ENCODE measurements at places on chromosomes 4 and X.

- no peak for DNase-seq
Measured at GRCh38 chr4:185317880-185318279, 77.8 kb downstream of the LRP2BP start.

- no peak for DNase-seq
Measured at GRCh38 chr4:74315376-74315775, 7.1 kb downstream of the EPGN start.

GRCh38 chr4:120399826-120400225 is 333.2 kb upstream of the MAD2L1 start:
- DNase-seq: peak; percentile 7

GRCh38 chrX:18855919-18856644 is 127.8 kb downstream of the PHKA2 start:
- DNase-seq: peak; percentile 40

GRCh38 chr4:6746721-6747293 is 30.8 kb downstream of the BLOC1S4 start:
- no peak for DNase-seq

- DNase-seq: peak; percentile 10
Measured at GRCh38 chrX:155899366-155899765, 18.2 kb downstream of the VAMP7 start.

DNA sequence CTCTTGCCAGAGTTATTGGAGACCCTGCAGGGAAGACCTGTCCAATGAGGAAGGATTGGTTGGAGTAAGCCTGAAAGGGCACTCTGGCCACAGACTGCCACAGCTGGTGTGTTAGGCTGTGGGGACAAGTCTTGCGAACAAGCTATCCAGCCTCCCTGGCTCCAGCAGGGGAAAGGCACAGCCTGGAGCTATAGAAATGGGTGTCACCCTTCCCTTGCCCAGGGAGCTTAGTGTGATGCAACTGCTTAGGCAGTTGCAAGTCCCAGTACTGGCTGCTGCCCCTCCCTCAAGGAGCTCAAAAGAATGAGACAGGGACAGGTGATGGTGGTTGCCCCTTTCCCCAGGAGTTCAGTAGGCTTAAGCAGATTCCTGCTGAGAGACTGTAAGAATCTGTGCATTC is 165.7 kb upstream of the CT83 start:
- no peak for DNase-seq

- DNase-seq: no peak
Measured at GRCh38 chr4:78566834-78567499, 15.4 kb downstream of the ANXA3 start.

GRCh38 chrX:40933706-40934425 is 151.4 kb upstream of the USP9X start:
- DNase-seq: peak; percentile 67

- no peak for DNase-seq
Measured at GRCh38 chrX:70029863-70030262, 19.9 kb downstream of the AWAT2 start.

GRCh38 chr4:99857307-99857706 is 36.9 kb downstream of the LAMTOR3 start:
- DNase-seq: no peak

- DNase-seq: peak; percentile 83
Measured at GRCh38 chrX:44071847-44072551, 98.8 kb upstream of the NDP start.

DNA sequence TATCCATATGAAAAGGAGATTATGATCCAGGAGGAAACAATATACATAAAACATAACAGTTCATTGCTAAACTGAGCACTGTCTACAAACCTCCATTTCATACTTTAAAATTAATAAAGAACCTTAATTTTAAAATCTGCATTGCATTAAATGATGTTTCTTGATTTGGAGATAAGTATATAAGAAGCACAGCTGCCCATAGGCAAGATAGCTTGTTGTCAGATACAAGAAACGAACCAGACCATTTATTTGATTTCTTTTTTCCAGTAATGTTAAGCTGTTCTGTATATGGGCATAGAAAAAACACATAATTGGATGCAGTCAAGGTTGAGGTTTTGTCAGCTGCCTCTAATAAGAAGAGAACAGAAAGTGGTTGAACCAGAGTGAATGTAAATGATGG is 6.4 kb downstream of the GUF1 start:
- DNase-seq: no peak

GRCh38 chrX:56987741-56988140 is 7.6 kb downstream of the SPIN3 start:
- DNase-seq: no peak

DNA sequence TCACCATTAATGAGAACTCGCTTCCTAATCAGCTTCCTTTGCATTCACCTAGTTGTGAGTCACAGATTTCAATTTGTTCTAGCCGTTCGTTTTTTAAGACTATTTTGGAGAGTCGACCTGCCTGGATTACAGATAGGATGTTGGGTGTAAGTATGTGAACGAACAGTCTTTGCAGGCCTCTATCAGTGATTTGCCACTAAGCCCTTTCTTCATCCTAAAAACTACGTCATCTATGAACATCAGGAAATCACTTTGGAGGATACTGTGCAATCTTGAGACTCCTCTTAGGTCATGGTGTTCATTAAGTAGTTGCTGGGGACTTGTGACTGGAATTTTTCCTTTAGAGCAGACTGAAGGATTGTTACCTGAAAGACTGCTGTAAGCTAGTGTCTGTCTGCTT is 1.1 kb downstream of the POLA1 start:
- DNase-seq: peak; percentile 2

GRCh38 chrX:137118536-137118935 is 84.7 kb upstream of the GPR101 start:
- DNase-seq: no peak

DNA sequence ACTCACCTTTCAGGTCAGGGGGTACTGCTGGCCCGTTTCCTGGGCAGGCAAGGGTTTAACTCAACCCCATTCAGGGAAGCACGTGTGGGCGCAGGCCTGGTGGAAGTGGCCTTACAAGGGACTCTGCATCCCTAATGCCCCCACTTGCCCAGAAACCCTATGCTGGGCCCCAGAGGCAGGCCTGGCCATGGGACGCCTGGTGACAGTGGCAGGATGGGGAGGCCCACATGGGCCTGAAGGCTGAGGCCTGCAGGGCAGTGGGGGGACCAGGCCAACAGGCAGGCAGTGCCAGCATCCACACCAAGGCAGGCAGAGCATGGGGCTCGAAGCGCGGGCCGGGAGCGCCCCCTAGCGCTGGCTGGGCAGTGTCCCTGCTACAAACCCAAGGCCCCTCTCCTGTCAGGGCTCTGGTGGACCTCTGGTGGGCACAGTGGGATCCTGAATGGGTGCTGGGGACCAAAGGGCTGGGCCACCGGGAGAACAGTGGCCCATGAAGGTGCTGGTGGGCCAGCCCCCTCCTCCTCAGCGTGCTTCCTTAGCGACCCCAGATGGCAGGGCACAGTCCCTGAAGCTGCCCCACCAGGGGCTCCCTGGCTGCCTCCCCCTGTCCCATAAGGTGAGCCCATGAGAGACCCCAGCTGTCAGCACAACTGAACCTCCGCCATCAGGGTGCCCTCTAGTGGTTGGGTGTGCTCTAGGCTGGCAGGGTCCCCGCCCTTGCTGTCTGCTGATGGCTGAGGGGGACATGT is 16.8 kb downstream of the FGFR3 start:
- peak; percentile 35 for DNase-seq

DNA sequence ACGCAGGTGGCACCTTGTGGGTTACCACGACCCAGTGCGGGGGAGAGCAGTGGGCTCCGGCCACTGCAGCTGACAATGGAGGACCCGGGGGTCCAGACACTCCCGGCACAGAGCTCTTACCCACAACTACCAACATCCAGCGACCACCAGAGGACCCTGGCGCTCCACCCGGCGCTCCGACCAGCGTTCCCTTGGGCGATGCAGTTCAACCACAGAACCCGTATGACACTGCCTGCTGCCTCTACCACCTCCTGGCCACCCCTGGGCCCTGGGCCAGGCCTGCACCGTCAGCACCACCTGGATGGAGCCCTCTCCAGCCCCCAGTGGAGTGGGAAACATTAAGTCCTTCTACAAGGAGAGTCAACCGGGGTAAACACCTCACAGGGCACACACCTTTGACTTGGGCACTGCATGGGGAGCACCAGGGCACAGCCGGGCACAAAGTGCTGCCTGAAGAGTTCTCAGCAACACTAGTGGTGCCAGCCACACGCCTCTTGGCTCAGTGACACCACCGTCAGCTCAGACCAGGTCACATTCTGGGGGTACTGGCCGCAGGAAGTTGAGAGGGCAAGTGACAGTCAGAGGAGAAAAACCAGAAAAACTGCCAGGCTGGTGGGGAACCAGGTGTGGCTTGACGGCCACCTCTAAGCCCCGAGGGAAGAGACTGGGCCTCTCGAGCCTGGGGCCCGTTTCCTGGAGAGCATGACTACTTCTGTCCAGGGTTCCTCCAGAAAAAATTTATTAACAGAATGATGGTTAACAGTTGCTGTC is 2.6 kb downstream of the CTBP1 start:
- no peak for DNase-seq

DNA sequence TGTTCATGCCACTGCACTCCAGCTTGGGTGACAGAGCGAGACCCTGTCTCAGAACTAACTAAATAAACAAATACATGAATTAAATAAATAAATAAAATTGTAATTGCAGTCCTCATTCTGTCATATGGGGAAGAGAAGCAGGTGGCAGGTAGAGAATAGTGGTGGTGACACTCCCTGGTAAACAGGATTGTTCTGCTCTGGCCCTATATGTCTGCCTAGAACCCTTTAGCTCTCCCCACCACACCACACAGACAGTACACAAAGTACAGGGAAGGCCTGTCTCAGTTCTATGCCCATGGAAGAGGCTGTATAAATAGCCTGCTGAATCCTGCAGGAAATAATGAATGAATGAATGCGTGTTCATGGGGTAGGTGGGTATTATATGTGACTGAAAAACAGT is 117.7 kb downstream of the CEP135 start:
- no peak for DNase-seq

- no peak for DNase-seq
Measured at GRCh38 chrX:76453737-76454406, 26.4 kb downstream of the MAGEE1 start.
